Head of caudate nucleus (tissue), 42 donors: ENCODE measurements at places on chromosomes 7 and 10.
A peak's percentile ranks its signal among the peaks of the same experiment; 100 is the strongest.

GRCh38 chr7:11858026-11858425, 26.0 kb upstream of the THSD7A start:
- no peak for DNase-seq

GRCh38 chr10:13049774-13050420, 48.4 kb upstream of the CCDC3 start:
- DNase-seq = peak; percentile 41

GRCh38 chr10:43691485-43691884, 42.8 kb upstream of the ZNF32 start:
- DNase-seq = no peak

GRCh38 chr10:123019941-123020703, 11.3 kb downstream of the ACADSB start:
- DNase-seq = no peak
